ENCODE measurements at places on chromosomes 5 and 9.

- DNase-seq = no peak
Observed at GRCh38 chr9:406886-407654, 192.4 kb downstream of the DOCK8 start.

GRCh38 chr9:123834218-123834888 lies 95.6 kb downstream of the DENND1A start:
- DNase-seq = no peak

DNA sequence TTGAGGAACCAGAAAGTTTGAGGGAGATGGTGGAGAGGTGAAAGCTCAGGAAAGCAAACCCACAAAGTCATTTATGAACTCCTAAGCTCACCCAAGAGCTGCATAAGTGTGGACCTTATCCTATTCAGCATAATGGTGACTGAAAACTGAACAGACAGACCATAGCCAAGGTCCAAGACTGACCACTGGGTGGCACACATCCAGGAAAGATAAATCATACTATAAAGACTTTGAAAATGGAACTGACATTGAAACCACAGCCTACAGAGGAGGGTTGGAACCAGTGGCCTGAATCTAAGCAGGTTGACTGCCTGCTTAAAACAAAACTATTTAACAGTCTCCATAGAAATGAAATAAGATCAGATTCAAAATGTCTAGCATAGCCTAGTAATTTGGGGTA lies 121.0 kb upstream of the RGS7BP start:
- DNase-seq = no peak

DNA sequence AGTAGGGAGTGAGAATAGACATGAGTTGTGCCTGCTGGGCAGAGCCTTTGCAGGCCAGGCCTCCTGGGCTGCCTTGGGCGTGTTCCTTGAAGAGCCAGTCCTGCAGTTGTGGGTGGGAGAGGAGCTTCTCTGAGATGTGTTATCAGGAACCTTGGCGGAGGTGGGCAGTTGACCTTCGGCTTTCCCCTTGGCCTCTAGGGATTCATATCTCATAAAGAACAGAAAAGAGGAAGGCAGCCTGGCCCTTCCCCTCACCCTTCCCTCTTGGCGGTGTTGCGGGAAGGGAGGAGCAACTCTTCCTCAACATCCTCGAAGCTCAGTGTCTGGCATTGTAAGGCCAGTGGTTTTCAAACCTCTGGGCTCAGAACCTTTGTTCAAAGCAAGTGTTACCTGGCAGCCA lies 59.2 kb downstream of the DAPK1 start:
- DNase-seq = no peak

DNA sequence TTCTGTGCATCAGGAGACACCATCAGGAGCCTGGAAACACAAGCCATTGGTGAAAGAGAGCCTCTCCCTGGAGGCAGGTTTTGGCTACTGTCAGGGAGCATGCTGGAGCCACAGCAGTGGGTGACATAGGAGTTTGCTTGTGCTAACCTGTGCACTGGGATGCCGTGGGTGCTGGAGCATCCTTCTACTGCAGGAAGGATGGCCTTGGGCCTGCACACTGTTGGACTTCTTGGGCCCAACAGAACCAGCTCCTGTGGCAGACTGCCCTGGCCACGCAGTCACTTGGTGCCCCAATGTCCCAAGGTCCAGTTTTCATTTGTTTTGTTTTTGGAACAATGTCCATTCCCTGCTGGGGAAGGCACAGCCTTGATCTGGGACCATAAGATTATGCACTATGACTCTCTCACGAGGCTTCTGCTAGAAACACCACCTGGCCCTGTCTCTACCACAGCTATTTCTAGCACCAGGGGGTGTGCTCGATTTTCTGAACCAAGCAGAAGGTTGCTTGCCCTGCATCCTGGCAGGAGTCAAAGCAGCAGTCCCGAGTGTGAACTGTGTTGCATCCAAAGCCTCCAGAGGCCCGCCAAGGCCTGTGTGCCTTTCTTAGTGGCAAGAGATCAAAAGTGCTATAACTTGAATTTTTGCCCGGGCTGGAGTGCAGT lies 5.5 kb upstream of the LTC4S start:
- DNase-seq = no peak

GRCh38 chr5:54905942-54906537 lies 79.4 kb downstream of the ESM1 start:
- DNase-seq = peak; percentile 70

DNA sequence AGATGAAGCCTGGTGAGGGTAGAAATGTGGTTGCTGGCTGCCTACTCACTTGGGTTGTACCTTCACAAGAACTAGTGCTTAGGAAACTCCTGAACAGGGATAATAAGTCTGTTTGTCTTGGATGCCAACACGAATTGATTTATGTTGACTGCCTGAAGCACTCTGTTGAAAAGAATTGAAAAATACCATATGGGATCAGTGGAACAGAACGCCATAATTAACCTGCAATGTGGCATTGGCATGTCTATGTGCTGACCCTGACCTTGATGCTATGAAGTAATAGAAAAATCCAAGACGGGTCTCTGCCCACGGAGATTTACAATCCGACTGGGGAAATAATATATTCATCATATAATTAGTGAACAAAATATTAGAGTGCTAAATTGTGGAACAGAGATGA lies 10.5 kb downstream of the LIX1 start:
- no peak for DNase-seq

- no peak for DNase-seq
Observed at GRCh38 chr9:121748727-121749423, 97.4 kb downstream of the DAB2IP start.

- no peak for DNase-seq
Observed at GRCh38 chr9:33044677-33045282, 19.7 kb downstream of the DNAJA1 start.

GRCh38 chr5:136332223-136333015 lies 32.9 kb downstream of the TRPC7 start:
- DNase-seq = no peak
